ENCODE measurements at places on chromosomes 4 and X.

DNA sequence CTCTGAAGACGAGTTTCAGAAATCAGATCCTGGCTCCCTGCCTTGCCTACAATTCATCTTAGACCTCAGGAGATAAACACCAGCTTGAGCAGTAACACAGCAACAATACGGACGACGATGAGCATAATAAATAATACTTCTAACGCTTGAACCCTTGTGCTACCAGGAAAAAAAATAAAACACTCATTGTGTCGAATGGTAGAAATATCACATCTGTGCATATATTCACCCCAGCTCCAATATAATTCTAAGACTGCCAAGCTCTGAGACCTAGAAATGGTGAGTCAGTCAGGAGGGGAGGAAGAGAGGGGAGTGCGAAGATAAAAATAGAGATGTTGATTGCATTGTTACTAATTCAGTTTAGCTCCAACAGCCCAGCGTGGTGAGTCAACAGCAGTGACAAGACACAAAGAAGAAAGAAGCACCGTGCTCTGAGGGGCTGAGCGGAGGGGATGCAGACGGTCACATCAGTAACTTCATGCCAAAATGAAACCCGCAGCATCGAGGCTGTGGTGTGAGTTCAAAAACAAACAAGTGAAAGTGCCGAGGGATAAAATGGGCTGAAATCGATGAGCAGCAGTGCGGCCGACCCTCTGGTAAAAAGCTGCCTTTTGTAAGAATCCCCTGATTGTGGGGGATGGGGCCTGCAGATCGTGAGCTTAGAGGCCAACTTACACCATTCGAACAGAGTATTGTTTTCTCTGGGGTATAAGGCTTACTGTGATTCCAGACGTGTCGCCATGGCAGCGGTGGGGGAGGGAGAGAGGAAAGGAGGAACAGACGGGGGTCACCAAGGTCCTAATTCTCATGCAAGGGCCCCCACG is 150.4 kb downstream of the MGST2 start:
- DNase-seq: peak; percentile 71

- no peak for DNase-seq
Observed at GRCh38 chr4:163462556-163462955, 11.0 kb downstream of the TKTL2 start.

GRCh38 chr4:173509036-173510001 is 20.7 kb downstream of the HAND2 start:
- DNase-seq: no peak

- DNase-seq: no peak
Observed at GRCh38 chr4:113170805-113171468, 121.5 kb downstream of the ANK2 start.

DNA sequence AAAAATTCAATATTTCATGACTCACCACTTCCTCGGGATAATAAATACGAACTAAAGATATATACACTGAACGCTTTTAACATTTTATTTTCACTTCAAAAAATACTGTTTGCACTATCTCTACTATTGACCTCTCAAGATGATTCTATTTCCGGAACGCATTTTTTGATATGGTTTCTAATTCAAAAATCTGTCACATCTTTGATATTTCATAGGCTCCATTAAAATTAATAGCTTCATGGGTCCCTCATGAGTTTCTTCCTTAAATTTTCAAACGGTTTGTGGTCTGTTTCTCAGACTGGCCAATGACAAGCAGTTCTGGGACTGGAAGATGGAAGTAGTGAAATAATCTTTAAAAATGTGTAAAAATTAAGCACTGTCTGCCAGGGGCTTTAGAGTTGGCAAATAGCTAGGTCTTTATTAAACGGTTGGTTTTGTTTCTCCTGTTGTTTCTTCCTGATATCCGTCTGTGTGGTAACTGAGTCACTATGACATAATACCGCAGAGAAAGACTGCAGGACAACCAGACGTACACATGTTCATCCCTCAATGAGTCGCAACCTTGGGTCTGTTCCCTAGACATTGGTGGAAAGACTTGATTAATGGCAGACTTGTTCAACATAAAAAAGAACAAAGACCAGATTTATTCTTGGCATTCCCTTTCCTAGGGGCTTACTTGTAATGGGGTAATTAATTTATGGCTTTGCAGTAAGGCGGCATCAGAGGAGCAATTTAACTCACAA is 133.8 kb downstream of the PALLD start:
- DNase-seq: no peak

DNA sequence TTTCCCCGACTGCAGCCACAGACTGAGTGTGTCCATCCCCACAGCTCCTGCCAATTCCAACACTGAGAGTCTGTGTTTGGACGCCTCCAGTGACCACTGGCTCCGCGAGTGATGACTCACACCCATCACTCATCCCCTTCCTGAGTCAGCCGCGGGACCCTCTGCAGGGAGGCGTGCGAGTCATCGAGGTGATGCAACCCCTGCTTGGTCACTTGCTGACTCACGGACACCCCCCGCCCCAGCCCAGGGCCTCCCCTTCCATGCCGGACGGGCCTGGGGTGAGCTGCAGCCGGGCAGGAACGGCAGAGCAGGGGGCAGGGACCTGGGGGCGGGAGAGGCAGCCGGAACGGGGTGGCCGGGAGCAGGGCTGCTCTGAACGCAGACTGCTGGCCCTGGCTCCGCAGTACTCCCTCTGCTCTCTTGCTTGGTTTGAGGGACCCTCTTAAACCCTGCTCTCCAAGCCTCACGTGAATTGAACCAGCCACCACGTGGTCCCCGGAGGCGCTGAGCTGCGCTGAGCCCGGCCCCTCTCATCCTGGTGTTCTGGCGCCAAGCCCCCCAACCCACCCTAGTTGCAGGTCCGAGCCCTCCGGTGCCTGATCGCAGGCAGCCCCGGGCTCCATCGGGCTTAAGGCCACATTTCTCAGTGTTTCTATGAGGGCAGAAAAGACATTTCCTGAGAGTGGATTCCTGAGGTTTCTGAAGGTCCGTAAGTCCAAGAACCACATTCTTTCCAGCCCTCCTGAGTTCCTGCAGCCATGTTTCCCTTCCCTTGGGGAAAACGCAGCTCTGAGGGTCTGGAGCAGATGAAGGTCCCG is 32.4 kb downstream of the FGFRL1 start:
- peak; percentile 65 for DNase-seq

DNA sequence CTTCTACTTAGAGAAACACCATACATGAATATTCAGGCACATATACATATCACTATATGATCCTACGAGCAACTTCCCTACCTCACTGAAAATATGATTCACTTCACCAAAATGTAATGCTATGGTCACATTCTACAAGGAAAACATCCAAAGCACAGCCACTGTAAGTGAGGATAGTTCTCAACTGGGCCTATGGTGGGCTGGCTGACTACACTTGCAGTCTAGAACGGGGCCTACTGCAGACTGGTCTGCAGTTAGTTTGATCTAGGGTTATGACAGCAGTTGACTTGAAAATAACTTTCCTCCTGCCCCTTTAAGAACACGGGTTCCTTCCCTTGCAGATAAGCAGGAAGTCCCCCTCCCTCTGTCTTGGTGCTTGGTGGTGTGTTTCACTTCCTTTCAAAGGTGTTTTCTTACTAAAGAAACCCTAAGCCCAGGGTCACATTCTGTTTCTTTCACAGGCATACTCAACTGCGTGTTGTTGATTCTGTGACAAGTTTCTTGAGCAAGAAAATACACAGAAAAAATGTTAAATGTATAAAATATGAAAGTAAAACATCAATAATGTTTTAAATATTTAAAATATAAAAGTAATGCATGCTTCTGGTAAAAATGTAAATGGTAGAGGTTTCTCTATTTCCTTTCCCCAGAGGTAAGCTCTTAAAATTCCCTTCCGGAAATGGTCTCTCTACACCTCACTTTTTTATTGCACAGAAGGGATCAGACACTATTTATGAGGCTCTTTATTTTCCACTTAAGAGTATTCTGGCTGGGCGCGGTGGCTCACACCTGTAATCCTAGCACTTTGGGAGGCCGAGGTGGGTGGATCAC is 18.0 kb upstream of the TMSB4X start:
- DNase-seq: no peak

DNA sequence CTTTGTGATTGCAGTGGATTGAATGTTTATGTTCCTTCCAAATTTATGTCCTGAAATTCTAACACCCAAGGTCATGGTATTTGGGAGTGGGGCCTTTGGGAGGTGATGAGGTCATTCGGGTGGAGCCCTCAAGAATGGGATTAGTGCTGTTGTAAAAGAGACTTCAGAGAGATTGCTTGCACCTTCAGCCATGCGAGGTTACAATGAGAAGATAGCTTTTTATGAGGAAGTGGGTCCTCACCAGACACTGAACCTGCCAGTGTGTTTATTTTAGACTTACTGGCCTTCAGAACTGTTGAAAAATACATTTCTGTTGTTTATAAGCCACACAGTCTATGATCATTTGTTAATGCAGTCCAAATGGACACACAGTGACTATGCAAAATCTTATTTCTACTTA is 161.0 kb upstream of the GPRIN3 start:
- DNase-seq: no peak

DNA sequence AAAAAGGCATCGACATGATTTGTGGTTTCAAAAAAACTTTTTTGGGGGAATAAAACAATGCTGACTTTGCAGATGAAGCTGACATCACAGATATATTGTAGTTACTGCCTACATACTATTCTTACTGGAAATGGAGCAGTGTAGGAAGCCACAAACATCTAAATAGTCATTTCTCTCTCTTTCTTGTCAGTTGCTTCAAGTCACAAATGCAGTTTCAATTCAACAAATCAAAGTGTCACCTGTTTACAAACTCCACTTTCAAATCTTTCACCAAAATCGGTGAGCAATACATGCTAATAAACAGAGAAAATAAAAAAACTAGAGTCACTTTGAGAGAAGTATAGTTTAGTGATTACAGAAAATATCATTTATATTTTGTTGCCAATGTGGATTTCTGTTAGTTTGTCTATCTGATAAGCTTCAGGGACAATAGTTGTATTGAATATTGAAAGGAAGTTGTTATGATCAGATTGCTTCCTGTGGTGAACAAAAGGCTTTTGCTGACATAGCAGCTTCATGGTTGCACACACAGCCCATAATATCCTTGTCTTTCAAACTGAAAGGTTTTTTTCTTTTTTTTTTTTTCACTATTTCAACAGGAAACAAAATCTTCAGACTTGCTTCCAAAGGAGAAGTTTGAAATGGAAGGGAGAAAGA is 49.7 kb upstream of the PTPN13 start:
- DNase-seq: no peak

GRCh38 chrX:138929926-138930582 is 218.5 kb upstream of the FGF13 start:
- DNase-seq: no peak

GRCh38 chr4:10006231-10006600 is 15.1 kb downstream of the SLC2A9 start:
- no peak for DNase-seq

DNA sequence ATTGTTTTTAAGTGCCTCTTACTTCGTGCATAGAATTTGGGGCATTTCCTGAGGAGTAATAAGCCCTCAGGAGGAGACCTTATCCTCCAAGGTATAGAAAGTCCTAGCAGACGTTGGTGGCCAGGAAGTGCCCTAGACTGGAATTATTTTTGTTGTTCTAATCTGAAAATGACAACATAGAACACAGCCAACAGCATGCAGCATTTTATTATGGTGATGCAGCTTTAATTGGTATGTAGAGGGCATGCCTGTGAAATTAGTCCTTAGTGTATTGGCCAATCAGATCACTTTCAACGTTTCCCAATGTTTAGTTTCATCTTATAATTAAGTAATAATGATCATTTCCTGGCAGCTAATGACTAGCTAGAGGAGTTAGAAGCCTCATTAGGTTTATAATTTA is 199.2 kb downstream of the SHROOM3 start:
- no peak for DNase-seq

DNA sequence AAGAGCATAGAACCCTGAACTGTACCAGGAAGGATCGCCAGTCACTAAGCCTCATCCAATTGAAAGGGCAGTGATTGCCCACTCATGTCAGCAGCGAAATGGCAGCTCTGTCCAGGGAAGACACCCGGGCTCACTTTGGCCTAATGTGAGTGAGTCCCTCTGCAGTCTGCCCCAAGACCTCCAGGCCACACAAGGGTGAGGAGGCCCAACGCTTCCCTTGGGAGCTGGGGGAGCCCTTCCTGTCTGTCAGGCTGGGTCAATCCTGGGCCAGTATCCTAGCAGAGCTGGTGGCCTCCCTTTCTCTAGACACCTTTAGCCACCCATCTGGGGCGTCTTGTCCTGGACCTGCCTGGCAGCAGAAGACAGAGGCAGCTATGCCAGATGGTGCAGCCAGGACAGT is 39.6 kb upstream of the GPC4 start:
- no peak for DNase-seq

GRCh38 chr4:121818215-121818614 is 5.5 kb downstream of the CCNA2 start:
- DNase-seq: no peak

DNA sequence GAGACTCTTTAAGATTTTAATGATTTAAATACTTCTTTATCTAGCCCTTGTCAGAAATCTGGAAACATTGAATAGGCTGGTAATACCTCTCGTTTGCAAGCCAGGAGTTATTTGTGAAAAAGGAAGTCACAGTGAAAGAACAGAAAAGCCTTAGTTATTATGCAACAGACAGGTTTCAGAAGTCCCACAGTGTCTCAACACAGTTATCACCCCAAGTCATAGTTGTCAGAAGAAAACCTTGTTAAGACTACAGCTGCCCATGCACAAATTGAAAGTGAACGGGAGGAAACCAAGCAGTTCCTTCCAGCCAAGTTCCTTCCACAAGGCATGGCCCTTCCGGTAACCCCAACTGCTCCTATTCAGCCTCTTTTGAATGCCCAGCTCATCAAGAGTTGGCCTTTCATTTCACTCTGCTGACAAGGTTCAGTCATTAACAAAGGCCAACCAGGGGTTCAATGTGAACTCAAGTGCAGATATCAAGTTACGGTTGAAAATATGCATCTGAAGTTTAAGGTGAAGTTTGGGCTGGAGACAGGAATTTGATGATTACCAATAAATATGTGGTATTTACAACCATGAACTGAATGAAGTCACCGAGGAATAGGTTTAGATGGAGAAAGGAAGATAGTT is 15.6 kb downstream of the ALPK1 start:
- DNase-seq: no peak

GRCh38 chrX:24607616-24608015 is 39.5 kb downstream of the PCYT1B start:
- no peak for DNase-seq

DNA sequence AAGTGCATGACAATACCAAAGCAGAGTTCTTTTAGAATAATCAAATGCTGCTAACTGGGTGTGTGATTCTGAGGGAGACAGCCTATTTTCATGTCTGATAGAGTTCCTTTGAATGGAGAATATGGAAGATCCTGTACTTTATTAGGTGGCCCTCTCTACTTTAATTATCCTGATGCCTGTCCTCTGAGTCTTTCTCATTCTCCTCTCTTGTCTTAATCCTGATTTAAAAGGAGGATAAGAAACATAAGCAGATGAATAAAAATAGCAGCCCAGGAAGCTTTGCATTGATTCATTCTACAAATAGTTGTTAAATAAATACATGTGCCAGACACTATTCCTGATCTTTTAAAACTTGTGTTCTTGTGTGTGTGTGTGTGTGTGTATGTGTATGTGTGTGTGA is 387.3 kb downstream of the SPRY1 start:
- DNase-seq: no peak

Data from head of caudate nucleus (tissue), 42 donors.